ENCODE measurements at places on chromosomes 2 and 18.
A peak's percentile ranks its signal among the peaks of the same experiment; 100 is the strongest.

DNA sequence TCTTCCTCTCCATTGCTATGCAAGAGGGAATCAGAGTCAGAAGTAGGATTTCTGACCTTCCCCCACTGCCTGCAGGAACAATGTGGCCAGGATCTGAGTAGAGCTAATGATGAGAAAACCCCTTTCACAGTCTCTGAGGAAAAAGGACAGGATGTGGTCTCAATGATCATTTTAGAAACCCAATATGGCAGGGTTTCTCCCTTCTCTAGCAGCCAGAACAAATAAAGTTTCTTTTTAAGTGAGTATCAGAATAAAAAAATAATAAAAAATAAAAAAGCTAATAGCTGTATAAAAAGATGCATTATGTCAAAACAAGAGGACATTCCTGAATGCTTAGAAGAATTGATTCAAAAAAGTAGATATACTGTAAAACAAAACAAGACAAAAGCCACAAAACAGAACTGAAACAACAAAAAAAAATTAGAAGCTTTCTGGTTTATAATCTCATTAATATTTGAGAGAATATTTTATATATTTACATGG lies 1124.9 kb upstream of the ZEB2 start:
- DNase-seq: no peak

- peak; percentile 77 for DNase-seq
Measured at GRCh38 chr2:231614559-231615057, 21.9 kb downstream of the TEX44 start.

DNA sequence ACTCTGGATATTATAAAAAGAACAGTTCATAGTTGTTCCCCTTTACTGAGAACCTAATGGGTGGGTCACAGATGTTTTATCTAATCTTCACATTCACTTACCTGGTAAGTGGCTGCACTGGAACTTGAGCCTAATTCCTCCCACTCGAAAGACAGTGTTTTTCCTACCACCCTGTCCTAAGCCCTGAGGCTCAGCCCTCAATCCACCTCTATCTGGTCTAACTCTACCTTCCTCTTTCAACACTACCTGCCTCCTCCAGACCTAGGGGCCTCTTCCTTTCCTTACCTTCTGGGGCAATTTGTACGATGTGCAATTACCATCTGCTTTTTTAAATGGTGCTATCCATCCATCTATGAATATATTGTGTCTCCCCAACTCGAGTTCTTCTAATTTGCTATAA lies 9.7 kb upstream of the KIF3C start:
- DNase-seq: no peak

DNA sequence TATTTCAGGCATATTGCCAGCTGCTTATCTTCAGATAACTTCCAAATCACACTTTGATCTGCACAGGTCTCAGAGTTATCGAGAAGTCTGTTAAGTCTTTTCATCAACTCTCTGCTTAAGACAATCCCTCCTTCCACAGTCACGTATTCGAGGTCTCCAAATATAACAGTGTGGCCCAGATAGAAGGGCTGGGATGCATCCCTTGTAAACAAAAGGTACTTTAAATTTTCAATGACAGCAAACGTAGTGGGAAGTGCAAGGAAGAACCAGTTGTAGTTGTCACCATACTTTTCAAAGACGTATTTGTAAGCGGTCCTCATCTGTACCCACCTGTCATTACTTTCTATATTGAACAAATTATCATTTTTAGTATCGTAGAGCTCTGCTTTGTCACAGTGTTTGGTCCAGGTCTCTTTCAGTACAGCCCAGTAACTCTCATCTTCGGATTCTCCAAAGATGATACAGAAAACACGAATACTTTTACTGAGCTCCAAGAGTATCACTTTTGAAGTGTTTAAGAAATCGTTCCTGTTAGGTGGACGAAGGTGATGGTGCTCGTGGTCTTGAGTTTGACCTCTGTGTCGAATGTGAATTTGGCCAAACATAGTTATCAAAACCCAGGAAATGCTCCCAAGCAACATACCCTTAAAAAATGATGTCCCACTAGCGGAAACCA lies 445 bp downstream of the C1GALT1C1L start:
- no peak for DNase-seq

DNA sequence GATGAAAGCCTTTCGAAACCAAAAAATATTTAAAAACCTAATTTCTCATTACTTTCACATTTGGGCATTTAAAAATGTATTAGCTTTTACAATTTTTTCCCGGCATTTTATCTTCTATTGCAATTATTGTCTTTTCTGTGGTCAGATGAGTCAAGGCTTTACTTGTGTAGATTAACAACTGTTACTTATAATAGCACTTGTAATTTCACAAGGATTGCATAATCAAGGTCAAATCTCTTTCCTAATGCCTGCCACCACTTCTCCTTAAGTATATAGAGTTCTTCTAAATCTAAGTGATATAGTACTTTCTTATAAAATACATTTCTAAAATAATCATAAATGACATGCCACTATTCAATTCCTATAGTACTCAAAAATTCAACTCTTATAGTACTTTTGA lies 67.2 kb downstream of the SLC8A1 start:
- DNase-seq: no peak

DNA sequence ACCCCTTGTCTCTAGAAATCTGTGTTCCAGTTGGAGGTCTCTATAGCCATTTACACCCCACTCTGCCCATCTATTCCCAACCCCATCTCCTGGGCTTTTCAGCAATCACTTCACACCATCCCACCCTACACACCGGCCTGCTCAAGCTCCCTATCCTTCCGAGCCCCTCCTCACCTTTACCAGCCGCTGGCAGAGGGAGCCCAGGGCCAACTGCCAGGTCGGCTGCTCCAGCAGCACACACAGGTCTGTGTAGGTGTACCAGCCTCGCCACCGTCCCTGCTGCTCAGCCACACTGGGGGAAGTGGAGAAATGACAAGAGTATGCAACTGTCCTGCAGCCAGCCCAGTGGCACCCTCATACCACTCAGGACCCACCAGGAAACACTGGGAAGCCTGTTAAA lies 3.3 kb upstream of the SLC23A3 start:
- no peak for DNase-seq

DNA sequence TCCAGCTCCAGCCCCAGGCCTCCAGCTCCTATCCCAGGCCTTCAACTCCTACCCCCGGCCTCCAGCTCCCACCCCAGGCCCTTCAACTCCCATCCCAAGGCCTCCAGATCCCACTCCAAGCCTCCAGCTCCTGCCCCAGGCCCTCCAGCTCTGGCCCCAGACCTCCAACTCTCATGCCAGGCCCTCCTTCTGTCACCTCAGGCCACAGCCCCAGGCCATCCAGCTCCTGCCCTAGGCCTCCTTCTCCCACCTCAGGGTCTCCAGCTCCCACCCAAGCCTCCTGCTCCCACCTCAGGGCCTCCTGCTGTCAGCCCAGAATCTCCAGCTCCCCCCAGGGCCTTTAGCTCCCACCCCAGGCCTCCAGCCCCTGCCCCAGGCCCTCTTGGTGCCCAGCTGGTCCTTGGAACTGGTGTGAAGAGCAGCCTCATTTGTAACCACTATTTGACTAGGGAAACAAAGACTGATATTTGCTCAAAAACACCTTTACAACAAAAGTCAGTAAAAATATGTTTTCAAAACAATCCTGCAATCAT lies 67.8 kb upstream of the SALL3 start:
- DNase-seq: no peak

DNA sequence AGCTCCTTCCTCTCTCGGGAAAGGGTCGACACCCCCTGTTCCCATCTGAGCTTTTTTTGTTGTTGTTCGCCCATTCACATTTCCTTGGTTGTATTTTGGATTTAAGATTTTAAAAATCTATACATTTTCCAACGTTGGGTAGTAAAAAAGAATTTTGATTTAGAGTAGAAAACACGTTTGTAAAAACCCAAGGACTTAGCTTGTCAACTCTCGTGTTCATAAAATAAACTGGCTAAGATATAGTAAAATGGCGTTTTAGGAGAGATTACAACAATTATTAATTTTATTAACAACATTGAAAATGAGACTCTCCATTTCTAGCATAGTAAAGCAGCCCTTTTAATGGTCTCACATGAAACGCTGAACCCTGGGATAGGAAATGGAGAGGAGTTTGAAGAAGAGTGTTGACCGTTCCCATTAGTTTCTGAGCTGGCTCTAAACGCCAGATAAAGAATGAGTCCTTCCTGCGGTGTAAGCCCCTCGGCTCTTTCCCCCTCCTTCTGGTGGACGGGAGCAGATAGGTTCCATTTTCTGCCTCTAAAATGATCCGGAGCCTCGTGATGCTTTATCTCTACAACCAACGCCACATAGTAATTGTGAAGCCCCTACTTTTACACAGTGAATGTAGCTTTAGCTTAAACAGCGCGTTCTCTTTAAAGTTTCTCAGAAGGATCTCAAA lies 24.0 kb upstream of the ZNF516 start:
- DNase-seq: peak; percentile 43

GRCh38 chr2:127485694-127486071 lies 40.6 kb downstream of the IWS1 start:
- DNase-seq: no peak

DNA sequence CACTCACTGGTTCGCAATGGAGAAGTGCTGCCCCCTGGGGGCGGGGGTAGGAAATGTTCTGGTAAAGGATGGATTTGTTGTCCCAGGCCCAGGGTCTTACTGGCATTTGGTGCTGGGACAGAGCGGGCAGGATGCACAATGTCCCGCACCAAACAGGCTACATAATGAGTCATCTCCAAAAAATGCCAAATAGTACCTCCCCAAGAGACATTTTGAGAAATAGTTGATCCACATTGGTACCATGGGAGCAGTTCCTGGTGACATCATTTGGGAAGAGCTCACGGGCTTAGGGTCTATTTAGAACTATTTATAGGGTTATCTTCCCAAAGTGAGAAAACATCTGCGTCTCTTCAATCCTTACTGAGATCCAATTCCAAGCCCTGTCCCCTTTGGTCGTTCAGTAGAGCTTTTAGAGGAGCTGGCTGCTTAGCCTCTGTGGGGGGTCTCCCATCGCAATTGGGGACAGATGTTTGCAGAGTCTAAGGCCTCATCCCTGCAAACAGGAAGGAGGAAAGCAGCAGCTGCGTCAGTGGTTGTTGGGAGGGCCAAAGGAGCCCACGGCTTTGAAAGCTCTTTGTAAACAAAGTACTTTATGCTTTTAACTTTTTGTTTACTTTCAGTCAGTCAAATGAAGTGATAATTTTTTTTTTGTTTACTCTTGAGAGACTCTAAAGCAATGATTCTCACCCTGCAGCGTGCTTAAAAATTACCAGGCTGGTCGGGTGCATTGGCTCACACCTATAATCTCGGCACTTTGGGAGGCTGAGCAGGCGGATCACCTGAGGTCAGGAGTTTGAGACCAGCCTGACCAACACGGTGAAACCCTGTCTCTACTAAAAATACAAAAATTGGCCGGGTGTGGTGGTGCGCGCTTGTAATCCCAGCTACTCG lies 49.3 kb downstream of the GREB1 start:
- DNase-seq: peak; percentile 77

- no peak for DNase-seq
Measured at GRCh38 chr2:239019183-239019581, 171.3 kb downstream of the TWIST2 start.

DNA sequence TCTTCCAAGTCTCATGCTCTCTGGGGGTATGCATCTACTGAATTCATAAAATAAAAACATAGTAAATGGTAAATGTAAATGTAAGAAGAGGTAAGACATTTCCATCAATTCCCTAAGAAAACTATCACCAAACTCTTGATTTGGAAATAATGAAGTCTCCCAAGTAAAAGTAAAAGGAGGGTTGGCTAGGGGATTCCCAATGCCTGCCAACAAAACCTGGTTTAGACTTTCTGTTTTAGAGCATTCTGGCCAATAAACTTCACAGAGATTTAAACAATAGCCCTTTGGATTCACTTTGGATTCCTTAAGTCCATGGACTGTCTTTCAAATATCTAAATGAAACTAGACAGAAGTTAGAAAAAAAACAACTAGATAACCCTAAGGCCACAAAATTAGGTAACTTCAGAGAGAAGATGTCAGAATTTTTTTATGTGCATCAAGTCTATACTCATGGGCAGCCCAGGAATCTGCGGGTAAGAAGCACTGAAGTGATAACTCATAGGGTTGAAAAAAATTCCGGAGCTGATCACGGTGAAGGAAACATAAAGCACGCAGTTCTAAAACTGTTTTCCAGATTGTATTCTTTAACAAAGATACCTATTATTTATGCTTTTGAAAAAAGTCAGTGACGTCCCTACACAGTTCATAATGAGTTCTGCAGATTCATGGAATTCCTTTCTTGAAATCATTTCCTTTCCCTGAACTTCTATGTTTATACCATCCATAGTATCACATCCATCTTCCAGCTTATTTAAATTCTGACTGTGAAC lies 263.6 kb downstream of the AFF3 start:
- no peak for DNase-seq

DNA sequence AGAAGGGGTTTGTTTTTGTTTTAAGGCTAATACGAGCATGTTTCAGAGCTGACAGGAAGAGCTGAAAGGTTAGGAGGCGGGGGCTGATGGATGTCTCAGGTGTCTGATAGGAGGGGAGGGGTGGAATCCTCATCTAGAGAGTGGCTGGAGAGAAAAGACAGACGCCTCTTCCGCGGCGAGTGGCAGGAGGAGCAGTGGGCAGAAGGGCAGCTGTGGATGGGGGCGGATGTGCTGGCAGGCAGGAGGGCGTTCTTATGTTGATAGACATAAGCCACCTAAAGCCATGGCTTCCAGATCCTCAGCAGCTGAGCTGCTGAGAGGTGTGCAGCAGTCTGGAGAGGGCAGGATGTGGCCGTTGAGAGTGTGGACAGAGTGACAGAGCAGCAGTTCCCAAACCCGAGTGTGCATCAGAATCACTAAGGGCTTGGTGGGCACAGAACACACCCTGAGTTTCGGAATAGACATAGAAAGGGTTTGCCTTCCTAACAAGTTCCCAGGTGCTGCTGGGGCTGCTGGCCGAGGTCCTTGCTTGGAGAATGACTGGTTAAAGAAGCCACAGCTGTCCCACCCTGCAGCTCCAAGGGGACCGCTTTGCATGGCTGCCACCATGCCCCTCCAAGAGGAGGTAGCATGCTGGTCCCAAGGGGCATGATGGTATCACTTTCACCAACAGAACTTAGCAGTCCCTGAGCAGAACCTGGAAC lies 3.0 kb upstream of the ITM2C start:
- no peak for DNase-seq

DNA sequence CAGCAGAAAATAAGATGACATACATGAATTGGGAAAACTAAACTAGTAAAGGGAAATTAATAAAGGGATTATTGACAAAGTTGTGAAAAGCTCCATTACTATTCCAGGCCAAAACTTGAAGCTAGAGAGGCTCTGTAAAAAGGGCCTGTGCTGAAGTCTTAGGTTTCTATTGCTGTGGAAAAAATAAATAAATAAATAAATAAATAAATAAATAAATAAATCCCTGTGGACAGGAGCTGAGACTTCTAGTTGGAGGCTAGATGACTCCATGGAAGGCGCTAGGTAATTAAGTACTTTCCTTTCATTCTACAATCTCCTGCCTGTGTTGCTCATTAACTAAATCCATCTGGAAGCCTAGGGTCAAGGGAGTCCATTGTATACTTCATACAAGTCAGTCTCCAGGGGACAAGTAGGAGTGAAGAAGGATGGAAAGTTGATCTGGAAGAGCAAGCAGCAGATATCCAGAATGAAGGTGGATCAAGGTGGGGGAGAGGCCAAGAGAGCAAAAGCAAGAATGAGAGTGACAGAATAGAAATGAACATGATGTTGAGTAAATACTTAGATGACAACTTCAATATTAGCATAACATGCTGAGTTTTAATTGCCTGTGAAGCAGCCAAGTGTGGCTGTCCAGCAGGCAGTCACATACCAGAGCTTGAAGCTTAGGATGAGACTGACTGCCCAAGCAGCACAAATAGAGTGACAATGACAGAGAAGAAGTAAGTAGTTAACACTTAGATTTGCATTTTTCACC lies 26.2 kb upstream of the CCNT2 start:
- no peak for DNase-seq
